ENCODE measurements at places on chromosomes 5 and 9.

- no peak for DNase-seq
Observed at GRCh38 chr9:35690294-35690613, 529 bp upstream of the TPM2 start.

GRCh38 chr9:87119328-87119881 is 172.1 kb upstream of the GAS1 start:
- DNase-seq = no peak

GRCh38 chr5:114898602-114899001 is 271.1 kb downstream of the TRIM36 start:
- DNase-seq = no peak

DNA sequence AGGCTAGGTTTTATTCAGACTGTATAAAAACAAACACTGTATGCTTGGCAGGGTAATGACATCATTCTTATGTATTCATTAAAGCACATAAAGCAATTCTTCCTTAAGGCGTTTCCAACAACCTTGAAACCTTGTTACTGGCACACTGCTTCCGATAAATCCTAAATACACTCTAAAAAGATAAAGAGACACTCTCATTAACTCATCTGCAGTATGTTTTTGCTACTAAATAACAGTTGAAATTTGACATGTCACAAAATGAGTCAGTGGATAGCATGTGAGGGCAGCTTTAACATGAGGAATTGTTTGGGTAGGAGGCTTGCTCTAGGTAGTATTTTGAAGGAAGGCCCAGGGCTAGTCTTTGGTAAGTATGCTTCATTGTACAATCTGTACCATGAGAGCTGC is 13.7 kb downstream of the YIPF5 start:
- DNase-seq = no peak

DNA sequence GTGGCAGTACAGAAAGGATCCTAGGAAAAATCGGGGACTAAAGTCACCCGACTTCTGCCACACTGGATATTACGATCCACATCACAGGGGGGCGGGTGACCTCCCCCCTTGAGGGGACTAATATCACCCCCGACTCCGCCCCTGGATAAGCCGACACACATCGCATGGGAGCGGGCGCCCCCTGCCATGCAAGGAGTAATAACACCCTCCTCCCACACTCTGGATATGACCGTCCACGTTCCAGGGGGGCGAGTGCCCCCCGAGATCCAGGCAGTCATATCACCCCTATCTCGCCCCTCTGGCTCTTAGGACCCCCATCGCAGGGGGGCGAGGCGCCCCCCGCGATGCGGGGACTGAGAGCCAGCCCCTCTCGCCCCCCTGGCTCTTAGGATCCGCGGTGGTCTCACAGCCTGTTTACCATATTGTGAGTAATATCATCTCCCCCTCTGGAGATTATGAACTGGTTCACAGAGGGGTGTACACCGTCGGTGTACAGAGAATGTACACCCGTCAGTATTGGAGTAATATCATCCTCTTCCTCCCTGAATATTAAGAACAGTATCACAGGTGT is 423.0 kb downstream of the DIRAS2 start:
- DNase-seq = no peak

- no peak for DNase-seq
Observed at GRCh38 chr5:88879724-88880123, 3.3 kb downstream of the MEF2C start.

DNA sequence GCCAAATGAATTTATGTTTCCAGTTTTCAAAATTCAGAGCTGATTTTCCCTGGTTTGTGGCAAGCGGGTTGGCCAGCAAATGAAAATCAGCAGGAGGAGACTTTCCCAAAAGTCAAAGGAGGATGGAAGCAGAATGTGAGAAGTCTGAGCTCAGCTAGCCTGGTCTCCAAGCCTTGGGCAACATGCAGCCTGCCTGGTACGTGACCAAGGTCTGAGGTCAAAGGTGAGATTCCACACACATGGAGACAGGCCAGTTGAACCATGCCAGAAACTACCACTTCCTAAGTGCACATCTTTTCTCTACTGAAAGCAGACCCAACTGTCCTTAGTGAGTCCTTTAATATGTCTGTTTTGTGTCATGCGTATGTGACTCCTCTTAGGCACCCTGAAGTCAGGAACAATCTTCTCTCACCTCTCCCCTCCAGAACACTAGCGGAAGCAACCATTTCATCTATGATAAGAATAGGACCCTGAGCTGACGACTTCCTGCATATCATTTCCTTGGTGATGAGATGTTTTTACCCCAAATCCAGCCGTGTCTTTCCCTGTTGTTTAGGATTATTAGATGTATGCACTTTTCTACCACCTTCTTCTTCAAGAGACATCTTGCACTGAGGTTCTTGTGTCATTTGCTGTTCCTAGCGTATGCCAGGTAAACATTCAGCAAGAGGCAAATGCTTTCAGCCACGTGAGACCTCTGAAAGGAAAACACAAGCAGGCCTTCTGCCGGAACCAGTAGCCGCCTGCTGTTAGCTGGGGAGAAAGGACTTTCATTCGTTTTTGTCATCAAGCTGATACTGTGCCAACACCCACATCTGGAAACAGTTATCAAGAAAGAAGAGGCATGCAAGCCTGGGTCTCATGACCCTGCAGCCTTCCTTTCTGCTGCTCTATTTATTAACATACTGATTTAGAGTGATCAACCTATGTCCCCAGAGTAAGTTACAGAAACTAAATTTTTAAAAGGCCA is 9.7 kb upstream of the TGFBI start:
- no peak for DNase-seq

- no peak for DNase-seq
Observed at GRCh38 chr5:64497386-64497785, 8.4 kb upstream of the RGS7BP start.

- no peak for DNase-seq
Observed at GRCh38 chr5:31725996-31726395, 87.1 kb downstream of the PDZD2 start.

DNA sequence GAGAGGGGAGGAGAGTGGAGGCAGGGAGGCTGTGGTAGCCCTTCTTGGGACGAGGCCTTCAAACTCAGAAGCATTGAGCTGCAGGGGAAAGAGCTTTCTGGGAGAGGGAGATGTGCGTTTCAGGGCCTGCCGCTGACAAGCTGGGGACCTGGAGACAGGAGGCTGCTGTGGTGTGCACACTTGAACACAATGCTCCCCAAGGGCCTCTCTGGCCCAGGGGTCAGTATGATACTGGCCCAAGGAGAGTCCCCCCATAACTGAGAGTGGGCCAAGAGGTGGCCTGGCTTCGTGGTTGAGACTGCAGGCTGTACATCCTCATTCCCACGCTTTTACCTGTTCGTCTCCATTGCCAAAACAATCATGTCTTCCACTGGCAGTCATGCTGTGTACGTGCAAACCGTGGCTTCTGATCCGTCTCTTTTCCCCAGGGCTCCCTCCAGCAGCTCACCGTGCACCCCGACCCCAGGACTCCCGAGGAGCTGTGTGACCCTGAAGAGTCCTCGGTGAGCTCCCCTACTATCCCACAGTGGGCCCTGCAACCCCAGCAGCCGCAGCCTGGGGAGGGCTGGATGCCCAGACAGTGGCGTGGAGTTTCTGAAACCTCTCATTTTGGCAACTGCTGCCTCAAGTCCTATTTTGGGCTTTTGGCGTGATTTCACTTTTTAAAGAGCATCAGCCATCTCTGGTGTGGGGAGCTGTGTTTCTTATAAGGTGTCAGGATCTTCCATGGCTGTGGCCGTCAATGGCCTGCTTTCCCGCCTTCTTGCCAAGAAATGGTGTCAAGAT is 43.4 kb downstream of the COL15A1 start:
- no peak for DNase-seq

DNA sequence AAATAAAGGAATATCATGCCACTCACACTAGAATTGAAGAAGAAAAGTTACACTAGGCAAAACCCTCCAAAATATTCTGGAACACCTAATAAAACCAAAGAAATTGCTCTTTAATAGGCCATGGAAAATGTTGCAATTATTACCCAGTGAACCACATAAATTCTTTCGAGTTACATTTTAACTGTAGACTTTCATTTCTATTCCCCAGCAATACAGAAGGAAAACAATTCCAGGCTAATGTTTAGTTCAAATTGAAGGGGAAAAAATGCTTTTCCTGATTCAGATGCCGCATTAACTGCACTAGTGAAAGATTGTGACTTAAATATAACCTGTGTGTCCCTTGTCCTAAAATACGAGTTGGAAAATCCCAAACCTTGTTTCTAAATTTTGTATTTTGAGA is 439.3 kb upstream of the ADAMTS16 start:
- DNase-seq = no peak

DNA sequence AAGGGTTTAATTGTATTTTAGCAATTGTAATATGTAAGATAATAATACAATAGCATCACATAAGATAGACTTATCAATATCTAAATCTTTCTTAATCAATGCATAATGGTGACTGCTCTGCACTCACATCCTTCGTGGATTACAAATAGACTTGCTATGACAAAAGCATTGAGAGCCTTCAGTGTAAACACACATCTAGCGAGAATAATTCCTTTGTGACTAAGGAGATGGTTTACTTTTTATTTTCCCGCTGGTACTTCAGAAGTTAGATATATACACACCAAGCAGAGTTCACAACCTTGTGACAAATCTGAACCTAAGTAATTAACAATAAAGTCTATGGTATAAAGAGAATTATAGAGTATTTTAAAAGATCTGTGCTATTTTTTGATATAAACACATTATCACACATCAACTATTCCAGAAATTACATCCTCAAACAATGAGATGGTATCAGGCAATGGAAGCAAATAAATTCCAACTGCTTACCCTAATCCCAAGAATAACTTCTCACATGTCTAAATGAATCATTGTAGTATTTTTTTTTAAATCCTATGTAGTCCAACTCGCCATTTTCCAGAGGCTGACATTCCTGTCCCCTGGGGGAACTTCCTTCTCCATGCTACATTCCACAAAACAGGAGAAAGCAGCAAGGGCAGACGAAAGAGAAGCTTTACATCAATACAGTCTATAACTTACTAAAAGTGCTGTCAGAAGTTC is 51.2 kb downstream of the MAPKAP1 start:
- no peak for DNase-seq

GRCh38 chr9:106962615-106963363 is 99.8 kb downstream of the ZNF462 start:
- no peak for DNase-seq

GRCh38 chr5:118392491-118392890 is 595.9 kb downstream of the DTWD2 start:
- DNase-seq = no peak

DNA sequence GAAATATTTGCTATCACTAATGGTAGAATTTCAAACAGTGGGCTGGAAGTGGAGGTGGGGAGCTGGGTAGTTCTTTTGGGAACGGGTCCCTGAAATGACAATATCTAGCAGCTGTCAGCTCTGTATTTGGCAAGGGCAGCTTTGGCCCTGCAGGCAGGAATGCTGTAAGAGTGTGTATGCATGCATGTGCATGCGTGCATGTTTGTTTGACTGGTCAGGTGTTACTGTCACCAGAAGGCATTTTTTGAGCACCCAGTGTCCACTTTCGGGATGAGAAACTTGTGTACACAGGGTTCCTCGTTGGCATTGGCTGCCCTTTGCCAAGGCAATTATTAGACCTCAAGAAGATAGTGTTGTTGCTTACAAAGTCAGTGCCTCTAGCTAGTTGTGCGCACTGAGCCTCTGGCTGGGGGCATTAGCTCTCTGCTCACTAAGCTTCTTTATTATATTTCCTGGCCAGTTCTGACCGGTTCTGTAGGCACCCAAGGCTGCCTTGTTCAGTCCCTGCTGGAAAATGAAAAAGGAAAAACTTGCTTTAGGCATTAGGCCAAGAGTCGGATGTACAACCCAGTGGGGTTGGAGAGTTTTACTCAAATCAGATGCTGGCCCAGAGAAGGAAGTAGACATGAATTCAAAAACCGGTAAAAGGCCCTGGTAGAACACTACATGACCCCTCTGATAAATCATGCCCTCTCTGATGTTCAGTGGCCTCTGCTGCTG is 2.0 kb downstream of the CYFIP2 start:
- no peak for DNase-seq

DNA sequence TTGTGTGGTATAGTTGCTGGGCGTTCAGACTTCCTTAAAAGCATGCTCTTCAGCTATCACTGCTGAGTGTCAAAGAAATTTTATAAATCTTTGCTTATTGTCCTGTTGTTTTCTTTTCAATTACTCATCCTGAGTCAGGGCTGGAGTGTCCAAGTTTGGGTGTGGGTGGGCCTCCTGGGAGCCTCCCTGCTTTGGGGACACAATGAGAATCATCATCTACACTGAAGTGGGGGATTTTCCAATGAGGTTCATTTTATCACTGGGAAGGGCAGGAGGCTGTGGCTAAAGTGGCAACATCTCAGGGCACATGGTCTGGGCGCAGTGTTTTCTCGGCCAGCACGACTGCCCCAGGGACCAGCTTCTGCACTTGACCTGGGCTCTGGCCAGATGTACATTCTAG is 19.5 kb downstream of the GFPT2 start:
- DNase-seq = no peak

DNA sequence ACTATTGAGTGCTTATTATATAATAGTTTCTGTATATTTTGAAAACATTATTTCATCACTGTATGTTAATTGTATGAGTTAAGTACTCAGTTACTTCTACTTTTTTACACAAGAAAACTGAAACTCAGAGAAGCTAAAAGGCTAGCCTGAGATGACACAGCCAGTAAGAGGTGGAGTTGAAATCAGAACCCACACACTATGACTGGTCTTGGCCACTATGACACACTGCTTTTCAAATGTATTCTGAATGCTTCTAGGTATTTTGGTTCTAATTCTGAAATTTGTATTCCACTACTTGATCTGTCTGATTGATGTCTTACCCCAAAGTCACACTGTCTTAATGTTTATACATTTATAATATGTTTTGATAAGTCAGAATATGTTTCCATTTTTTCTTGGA is 181.8 kb downstream of the ZDHHC21 start:
- DNase-seq = no peak

DNA sequence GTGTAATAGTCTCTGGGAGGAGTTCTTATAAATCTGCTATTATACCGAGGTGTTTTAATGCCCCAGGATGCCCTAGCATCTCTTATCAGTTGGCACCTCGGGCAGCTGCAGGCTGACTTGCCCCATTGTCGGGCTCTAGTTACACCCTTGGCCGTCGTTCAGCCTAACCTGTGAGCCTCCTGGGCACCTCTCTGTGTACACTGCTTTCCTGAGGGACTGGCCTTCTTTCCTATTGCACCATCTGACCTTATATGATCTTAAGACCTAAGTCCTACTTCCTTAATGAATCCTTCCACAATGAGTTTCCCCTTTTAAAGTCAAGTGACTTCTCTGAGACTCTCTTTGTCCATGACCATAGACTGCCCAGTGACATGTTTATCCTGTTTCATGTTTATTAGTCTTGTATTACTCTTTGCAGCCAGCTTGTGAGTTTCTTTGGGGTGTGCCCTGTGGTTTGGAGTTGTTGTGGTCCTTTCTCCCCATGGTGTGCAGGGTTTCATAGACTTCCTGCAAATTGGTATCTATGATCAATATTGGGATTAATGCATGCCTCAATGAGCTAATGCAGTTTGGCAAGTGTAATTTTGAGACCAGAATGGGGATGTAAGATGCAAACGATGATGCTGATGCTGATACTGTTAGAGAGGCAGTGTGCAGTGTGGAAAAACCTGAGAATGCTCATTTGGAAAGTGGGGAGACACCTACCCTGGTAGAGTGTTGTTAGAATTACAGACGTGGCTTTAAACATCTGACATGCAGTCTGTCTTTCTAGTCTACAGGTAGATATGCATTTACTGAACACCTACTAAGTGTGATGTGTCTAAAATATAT is 4.9 kb downstream of the DAPK1 start:
- no peak for DNase-seq

GRCh38 chr9:110152704-110153374 is 55.1 kb downstream of the C9orf152 start:
- DNase-seq = no peak
